ENCODE measurements at places on chromosomes 7 and 10. TPM values are rescaled to one million over a fixed set of nuclear protein-coding genes. Genes with fewer than 3 reads are reported as not detected.

- DNase-seq = no peak
Observed at GRCh38 chr10:33211106-33211878, 123.2 kb downstream of the NRP1 start.

DNA sequence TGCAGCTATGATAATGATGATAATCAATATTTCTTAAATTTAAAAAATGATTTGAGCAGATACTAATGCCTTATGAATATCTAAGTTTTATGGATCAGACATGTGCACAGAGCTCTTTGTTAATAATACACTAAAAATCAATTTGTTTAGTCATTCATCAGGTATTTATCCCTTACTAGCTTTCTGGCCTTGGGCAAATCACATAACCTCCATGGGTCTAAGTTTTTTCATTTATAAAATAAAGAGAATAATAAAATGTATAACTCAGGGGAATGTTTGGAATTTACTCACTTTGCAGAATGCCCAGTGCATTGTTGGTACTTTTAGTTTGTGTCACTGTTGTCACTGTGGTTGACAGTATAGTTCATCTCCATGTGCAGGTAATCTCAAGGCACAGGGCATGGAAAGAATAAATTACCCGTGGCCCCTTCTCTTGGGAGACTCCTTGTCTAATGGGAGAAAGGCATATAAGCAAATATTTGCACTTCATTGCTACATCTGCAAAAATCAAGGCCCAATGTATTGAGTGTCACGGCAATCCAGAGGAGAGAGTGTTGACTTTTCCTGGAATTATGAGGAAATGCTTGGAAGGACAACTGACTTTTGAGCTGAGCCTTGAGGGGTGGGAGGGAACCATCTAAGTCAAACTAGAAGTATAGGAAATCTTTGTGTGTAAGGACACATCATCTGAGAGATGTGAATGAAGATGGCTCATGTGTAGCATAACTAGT is 64.7 kb upstream of the CTTNBP2 start:
- no peak for DNase-seq

- DNase-seq = no peak
Observed at GRCh38 chr7:18505870-18506460, 10.4 kb downstream of the HDAC9 start.

DNA sequence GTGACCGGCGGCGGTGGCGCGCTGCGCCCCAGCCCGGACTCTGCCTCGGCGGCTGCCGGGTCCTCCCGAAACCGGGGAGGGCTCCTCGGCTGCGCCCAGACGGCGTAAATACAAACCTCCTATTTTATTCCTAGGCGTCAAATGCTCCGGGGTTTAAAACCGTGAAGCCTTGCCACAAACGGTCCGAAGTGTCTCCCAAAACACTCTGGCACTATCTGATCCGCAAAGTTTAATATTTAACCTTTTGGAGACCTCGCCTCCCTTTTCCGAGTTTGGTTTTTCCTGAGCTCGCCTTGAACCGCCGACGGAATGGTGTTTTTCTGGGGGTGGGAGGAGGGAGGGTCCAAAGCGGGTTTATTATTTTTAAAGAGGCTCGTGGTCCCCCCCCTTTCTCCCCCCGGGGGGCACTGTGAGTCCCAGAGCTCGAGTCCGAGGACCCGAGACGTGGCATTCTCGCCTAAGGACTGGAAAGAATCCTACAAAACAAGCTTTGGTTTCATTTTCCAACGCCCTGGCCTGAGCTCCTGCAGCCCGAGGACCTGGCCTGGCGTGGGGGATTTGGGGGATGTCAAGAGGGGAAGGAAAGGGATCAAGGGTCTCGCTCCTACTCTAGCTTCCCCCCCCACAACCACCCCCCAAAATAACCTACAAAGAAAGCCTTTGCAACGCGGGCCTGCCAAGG is 1.8 kb downstream of the TNRC18 start:
- DNase-seq = peak; percentile 72

- DNase-seq = no peak
Observed at GRCh38 chr10:123554656-123555055, 111.5 kb upstream of the GPR26 start.

- DNase-seq = no peak
Observed at GRCh38 chr7:138979988-138980562, 1.1 kb downstream of the KIAA1549 start.

The MLLT10 gene
- polyA plus RNA-seq = 23.8 TPM

DNA sequence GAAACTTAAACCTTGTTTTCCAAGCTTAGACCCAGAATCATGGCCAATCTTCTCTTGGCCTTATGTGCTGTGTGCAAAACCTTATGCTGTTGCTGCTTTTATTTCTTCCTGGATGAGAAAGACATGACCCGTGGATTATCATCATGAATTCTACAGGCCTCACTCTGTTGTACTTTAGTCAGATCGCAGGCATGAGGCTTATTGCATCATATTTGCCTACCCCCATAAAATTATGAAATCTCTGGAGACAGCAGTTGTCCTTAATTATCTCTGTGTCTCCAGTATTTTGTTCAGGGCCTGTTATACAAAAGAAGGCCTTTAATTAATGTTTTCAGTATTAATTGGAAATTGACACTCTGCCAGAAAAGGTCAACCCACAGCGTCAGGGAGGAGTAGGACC is 71.6 kb downstream of the PLCE1 start:
- DNase-seq = no peak

The DMTF1 gene
- 127 TPM for polyA plus RNA-seq

The CH25H gene
- polyA plus RNA-seq = 1.7 TPM

DNA sequence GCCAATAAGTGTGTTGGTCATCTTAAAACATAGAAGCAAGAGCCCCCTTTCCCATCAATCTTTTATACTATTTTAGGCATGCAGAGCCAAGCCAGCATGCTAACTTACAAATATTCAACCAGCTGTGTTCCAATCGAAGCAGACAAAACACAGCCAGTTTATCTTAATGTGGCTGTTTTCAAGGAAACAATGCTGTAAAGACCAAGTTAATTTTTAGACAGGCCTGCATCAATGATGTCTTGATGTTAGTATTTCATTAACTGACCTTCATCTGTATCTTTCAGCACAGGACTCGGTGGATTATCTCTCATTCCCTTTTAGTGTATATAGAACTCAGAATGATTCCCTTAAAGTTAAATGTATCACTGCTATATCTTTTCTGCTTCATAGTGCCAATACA is 262.0 kb upstream of the ZWINT start:
- DNase-seq = no peak

- no peak for DNase-seq
Observed at GRCh38 chr10:67923551-67923950, 39.1 kb downstream of the SIRT1 start.

The RAMP3 gene
- 4.2 TPM for polyA plus RNA-seq

The SDK1 gene
- 2.5 TPM for polyA plus RNA-seq

The SFMBT2 gene
- 7.8 TPM for polyA plus RNA-seq

DNA sequence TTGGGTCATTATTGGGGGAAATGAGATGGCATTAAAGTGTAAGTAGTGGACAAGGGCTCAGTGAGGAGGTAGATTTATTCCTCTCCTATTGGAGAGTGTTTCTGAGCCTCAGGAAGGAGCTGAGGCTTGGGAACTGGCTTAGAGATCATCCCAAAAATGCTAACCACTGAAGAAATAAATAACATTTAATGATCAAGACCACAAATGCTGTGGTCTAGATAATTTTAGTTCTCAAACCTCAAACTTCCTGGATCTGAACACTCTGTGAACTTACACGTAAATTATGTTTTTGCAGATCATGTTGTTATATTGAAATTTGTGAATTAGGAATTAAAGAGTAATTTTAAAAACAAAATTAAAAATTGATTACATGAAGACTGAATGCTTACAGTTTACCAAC is 27.3 kb downstream of the MDFIC start:
- DNase-seq = no peak

DNA sequence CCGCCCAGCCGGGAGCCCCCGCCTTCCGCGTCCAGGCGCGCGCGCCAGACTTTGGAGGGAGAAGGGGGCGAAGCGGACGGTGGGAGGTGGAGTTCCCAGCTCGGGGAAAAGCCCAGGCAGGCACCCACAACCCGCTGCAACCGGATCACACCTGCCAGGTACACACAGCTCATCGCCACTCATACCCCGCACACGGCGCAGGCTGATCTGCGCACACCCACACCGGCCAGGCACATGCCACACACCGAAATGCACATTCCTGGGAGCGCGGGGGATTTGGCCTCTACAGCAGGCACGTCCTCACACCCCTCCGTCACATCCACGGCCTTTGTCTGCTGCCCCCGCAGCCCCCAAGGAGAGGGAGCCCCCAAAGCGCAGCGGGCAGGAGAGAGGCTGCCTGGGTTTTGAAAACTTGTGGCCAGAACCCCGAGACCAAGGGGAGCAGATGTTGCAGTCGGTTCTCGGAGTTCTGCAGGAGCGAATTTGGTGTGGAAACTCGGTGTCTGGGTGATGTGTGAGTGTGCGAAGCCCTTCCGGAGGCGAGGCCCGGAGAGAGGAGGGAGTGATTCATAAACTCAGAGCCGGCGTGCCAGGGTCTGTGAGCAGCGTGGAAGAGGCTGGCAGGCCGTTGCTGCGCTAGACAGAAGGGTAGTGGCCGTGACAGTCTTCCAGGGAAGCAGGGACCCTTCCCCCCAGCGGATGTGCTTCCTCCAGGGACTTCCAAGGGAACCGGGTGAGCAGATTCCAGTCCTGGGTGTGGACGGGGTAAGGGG is 734 bp downstream of the CHST3 start:
- peak; percentile 49 for DNase-seq

- DNase-seq = no peak
Observed at GRCh38 chr10:96410296-96410695, 51.5 kb upstream of the OPALIN start.

The IDI2 gene
- not detected for polyA plus RNA-seq

Measured in muscle of back (tissue), 13 donors.